Pancreas (tissue), 10 donors: ENCODE measurements at places on chromosomes 16 and 17. TPM values are rescaled to one million over a fixed set of nuclear protein-coding genes. Genes with fewer than 3 reads are reported as not detected.

The OGFOD3 gene
- polyA plus RNA-seq, result 18.2 TPM

The RAB11FIP4 gene
- polyA plus RNA-seq, result 10.4 TPM

- H3K27ac ChIP-seq, result peak overlapping the region; percentile 86
- no peak for DNase-seq
- peaks cover 11% of the 10 kb centered on the region for H3K4me1 ChIP-seq
Measured at GRCh38 chr16:14301169-14302030, 230.3 kb downstream of the MRTFB start.

The WNT9B gene
- polyA plus RNA-seq, result not detected

GRCh38 chr16:82716361-82716855 is 89.6 kb downstream of the CDH13 start:
- H3K4me3 ChIP-seq, result no peak overlapping the region
- H3K36me3 ChIP-seq, result no peaks in the 10 kb centered on the region
- no peaks in the 10 kb centered on the region for H3K27me3 ChIP-seq
- no peaks in the 10 kb centered on the region for H3K4me1 ChIP-seq
- DNase-seq, result no peak

The REXO5 gene
- 2.8 TPM for polyA plus RNA-seq

The SLC13A2 gene
- polyA plus RNA-seq, result not detected

The HMOX2 gene
- 29.6 TPM for polyA plus RNA-seq

DNA sequence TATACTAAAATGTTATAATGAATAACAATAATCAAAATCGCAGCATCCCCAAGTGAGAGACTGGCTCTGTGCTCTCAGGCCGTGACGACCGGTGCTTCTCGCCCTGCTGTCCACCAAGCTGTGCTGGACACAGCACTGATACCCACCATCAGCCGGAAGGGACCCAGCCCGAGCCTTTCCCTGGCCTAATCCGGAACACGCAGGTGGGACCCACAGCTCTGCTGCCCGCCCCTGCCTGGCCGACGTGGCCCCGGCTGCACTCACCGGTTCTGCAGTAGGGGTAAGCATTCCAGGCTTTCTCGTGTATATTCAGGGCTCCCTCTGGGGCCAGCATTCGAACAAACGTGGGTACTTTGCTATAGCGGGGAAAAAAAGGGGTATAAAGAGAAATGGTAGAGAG is 14.6 kb downstream of the PITPNA start:
- DNase-seq, result no peak
- no peaks in the 10 kb centered on the region for H3K4me1 ChIP-seq
- H3K4me3 ChIP-seq, result no peak overlapping the region
- H3K27me3 ChIP-seq, result no peaks in the 10 kb centered on the region
- peaks cover 28% of the 10 kb centered on the region for H3K36me3 ChIP-seq

The ADAP2 gene
- polyA plus RNA-seq, result 3.9 TPM

GRCh38 chr17:19646788-19647696 is 1.5 kb upstream of the ALDH3A2 start:
- H3K27ac ChIP-seq, result peak overlapping the region; percentile 96
- H3K27me3 ChIP-seq, result no peaks in the 10 kb centered on the region
- DNase-seq, result no peak
- H3K36me3 ChIP-seq, result no peaks in the 10 kb centered on the region

The SLC5A11 gene
- polyA plus RNA-seq, result 0.26 TPM

GRCh38 chr16:27471661-27472060 is 69.7 kb downstream of the IL21R start:
- H3K36me3 ChIP-seq, result peaks cover 2% of the 10 kb centered on the region
- H3K27ac ChIP-seq, result no peak overlapping the region
- DNase-seq, result no peak
- H3K4me1 ChIP-seq, result no peaks in the 10 kb centered on the region
- H3K27me3 ChIP-seq, result no peaks in the 10 kb centered on the region

The TP53TG3D gene
- polyA plus RNA-seq, result 0.61 TPM

- H3K27me3 ChIP-seq, result no peaks in the 10 kb centered on the region
- H3K27ac ChIP-seq, result peak overlapping the region; percentile 92
- no peak overlapping the region for H3K4me3 ChIP-seq
- DNase-seq, result peak; percentile 62
Measured at GRCh38 chr16:10827691-10828341, 9.2 kb upstream of the TVP23A start.

GRCh38 chr16:12559714-12560113 is 244.0 kb downstream of the CPPED1 start:
- H3K27me3 ChIP-seq, result no peaks in the 10 kb centered on the region
- H3K36me3 ChIP-seq, result no peaks in the 10 kb centered on the region
- no peak for DNase-seq

GRCh38 chr17:37774504-37774903 is 29.6 kb upstream of the HNF1B start:
- H3K4me3 ChIP-seq, result no peak overlapping the region
- no peaks in the 10 kb centered on the region for H3K4me1 ChIP-seq
- no peaks in the 10 kb centered on the region for H3K27me3 ChIP-seq
- H3K36me3 ChIP-seq, result no peaks in the 10 kb centered on the region
- no peak for DNase-seq
- no peak overlapping the region for H3K27ac ChIP-seq

GRCh38 chr17:61058066-61058465 is 341.6 kb upstream of the TBX2 start:
- DNase-seq, result no peak
- no peaks in the 10 kb centered on the region for H3K36me3 ChIP-seq
- H3K4me1 ChIP-seq, result no peaks in the 10 kb centered on the region
- no peaks in the 10 kb centered on the region for H3K27me3 ChIP-seq
- no peak overlapping the region for H3K27ac ChIP-seq

The TPSAB1 gene
- 14.5 TPM for polyA plus RNA-seq

DNA sequence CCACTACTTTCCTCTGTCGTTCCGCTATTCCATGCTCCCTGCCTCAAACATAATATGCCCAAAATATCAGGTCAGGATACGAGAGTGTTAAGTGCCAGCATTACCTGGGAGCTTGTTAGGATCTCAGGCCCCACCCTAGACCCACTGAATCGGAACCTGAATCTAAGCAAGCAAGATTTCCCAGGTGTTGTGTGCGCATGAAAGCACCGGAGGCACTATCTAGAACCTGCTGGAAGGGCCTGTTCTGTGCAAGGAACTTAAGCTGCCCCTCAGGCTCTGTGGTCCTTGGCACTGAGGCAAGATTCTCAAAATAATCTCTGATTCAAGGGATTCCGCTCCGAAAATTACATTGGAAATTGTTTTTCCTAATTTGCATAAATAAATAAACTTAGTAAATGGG is 107.7 kb upstream of the NOL11 start:
- no peaks in the 10 kb centered on the region for H3K36me3 ChIP-seq
- H3K27ac ChIP-seq, result no peak overlapping the region
- no peaks in the 10 kb centered on the region for H3K27me3 ChIP-seq
- no peak for DNase-seq
- H3K4me3 ChIP-seq, result no peak overlapping the region
